ENCODE measurements at places on chromosomes 13 and 19.
A peak's percentile ranks its signal among the peaks of the same experiment; 100 is the strongest.

DNA sequence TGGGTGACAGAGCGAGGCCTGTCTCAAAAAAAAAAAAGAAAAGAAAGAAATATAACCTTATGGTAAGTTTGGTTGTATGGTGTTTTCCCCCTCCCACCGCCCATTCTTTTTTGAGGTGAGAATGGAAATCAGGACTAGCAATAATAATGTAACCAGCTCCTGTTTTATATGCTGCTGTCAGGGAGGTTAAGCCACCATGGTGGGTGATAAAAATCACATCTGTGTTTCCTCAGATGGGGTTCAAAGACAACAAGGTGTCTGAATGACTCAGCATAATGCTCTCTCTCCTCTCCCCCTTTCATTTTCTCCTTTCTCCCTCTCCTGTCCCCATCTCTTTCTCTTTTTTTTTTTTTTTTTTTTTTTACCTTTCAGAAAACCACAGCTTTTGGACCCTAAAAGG is 28.3 kb upstream of the GARRE1 start:
- DNase-seq, result peak; percentile 14

DNA sequence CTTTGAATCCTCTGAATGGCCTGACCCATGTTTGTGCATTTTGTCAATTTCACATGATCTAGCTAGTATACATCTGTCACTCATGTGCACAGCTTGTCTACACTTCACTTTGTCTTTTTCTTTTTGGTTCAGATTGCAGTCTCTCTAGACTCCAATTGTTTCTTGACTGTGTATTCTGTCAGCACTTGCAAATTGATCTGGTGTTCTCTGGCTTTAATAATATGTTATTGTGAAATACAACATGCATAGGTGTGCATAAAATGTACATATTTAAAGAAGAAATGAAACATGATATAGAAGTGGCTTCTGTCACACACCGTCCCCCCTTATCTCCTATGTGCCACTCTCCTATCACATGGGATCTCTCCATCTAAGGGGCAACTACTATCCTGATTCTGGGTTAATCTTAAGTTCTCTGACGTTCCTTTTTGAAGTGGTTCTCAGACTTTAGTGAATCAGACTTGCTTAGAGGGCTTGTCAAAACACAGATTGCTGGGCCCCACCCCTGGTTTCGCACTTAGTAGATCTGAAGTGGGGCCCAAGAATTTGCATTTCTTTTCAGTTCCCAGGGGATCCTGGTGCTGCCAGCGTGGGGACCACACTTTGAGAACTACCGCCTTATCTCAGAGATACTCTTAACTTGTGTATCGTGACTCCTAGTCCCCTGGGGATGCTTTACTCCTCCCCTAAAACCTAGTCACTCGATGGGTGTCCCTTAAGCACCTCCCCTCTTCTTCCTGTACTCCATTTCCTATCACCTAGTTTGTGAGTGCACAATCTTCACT is 5.8 kb downstream of the KRTDAP start:
- no peak for DNase-seq

GRCh38 chr13:43185226-43185625 is 161.8 kb downstream of the DNAJC15 start:
- no peak for DNase-seq

DNA sequence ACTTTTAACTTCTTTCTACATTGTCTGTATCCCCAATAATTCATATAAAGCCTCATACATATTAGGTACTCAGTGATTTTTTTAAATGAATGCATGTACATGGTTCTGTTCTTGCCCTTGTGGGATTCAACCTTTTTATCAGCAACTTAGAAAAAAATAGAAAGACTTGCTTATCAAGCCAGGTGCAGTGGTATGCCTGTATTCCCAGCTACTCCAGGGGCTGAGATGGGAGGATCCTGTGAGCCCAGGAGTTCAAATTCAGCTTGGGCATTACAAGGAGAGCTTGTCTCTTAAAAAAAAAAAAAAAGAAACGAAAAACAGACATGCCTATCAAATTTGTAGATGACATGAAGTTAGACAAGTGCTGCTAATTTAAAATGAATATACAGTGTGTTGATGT is 54.2 kb upstream of the MYCBP2 start:
- no peak for DNase-seq

- DNase-seq, result peak; percentile 89
Observed at GRCh38 chr19:49808711-49809159, 4.4 kb downstream of the FUZ start.

GRCh38 chr19:16714702-16715287 is 4.9 kb upstream of the NWD1 start:
- peak; percentile 32 for DNase-seq

DNA sequence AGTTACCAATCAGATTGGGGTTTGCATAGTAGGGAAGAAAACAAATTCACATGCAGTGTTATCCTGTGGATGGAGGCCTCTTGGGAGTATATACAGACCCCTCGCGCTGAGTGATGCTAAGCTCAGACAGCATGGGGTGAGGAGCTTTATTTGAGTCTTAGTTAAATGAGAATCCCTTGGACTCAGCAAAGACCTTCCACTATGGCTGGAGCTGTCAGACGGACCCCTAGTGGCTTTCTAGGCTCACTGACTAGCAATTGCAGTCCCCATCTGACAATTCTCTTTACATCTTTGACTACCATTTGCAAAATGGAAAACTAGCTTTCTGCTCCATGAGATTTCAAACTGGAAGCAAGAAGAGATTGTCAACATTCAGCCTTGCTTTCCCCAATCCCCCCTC is 90.4 kb downstream of the STOML3 start:
- no peak for DNase-seq

DNA sequence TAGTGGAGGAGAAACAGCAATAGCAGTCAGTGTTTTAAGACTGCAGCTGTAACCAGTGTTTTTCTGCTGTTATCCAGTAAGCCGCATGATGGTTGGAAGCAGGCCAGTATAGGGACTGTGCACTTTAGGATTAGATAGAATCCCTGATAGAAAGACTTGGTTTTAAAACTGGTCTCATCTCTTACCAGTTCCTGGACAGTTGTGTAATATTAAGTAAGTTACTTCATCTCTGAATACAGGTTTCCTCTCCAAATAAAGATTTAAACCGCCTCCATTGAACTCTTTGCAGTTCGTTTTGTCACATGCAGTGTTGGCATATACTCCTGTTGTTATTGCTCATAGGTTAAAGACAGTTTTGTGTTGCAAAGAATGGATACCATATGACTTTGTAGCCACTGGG is 25.6 kb downstream of the URI1 start:
- DNase-seq, result no peak

- DNase-seq, result no peak
Observed at GRCh38 chr19:30634131-30634830, 262.1 kb downstream of the ZNF536 start.

GRCh38 chr13:52399708-52400107 is 6.3 kb downstream of the THSD1 start:
- DNase-seq, result peak; percentile 6

GRCh38 chr19:688214-688613 is 7.0 kb downstream of the PRSS57 start:
- DNase-seq, result no peak

- no peak for DNase-seq
Observed at GRCh38 chr19:47762615-47763308, 15.7 kb upstream of the SELENOW start.

- no peak for DNase-seq
Observed at GRCh38 chr19:45473682-45474605, 6.1 kb downstream of the FOSB start.

DNA sequence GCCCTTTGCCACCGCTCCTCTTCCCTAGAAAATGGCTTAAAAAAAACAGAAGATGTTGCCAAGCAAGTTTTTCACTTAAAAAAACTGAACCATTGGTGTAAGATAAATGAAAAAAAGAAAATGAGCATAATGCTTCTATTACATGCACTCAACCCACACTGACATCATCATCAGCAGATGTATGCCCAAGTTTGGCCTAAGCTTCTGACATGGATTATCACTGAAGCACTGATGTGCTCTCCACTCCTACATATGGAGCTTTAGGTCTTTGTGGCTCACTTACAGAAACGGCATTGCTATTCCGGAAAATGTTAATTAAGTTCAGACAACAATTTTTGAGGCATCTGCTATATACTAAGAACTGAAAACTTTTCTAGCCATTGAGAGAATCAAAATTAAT is 8.0 kb downstream of the RXFP2 start:
- DNase-seq, result no peak

- no peak for DNase-seq
Observed at GRCh38 chr13:113849981-113850721, 13.7 kb downstream of the GAS6 start.

GRCh38 chr19:58317476-58318072 is 9.2 kb upstream of the ZSCAN22 start:
- no peak for DNase-seq

DNA sequence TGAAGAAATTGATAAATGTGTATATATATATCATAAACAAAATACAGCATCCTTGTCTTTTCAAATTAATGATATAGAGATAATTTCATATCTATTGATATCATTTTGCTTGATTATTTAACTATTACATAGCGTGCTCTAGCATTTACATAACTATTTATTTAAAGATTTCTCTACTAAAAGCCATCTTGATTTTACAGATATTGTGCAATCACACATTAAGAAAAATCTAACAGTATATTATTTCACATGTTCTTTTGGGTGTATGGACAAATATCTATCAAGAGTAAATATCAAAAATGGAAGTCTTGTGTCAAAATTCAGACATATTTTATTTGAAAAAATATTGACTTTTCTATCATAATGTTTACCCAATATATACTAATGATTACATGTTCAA is 966.8 kb downstream of the SLITRK5 start:
- DNase-seq, result no peak

- no peak for DNase-seq
Observed at GRCh38 chr13:97477844-97478243, 43.9 kb downstream of the RAP2A start.

- DNase-seq, result no peak
Observed at GRCh38 chr19:38204096-38204495, 19.9 kb downstream of the DPF1 start.

- peak; percentile 95 for DNase-seq
Observed at GRCh38 chr19:41883821-41884733, 1.1 kb downstream of the ARHGEF1 start.

- DNase-seq, result no peak
Observed at GRCh38 chr13:65149687-65150086, 2080.4 kb downstream of the PCDH9 start.

DNA sequence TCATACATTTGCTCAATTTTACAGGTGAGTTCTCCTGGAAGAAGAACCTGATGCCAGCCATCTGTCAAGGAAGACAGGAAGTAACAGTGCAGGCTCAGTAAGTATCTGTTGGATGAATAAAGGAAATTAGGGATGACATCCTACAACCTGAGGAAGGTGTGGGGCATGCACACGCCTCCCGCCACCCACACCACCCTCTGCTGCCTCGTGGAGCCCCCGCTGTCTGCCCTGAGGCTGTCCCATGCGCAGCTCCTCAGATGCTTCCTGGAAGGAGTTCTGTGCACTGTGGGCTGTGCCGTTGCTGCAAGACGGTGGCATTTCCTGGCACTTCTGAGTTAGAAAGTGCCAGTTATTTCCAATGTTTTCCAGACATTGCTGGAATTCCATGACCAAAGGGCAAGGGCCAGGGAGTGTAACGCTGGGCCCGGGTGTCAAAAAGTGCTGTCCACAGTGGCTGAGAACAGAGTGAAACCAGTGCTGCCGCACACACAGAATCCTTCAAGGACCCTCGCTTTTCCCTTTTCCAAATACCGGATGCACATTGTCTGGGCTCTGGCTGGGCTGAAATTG is 4.2 kb upstream of the TEX29 start:
- no peak for DNase-seq

- DNase-seq, result no peak
Observed at GRCh38 chr13:101116826-101117225, 299.5 kb downstream of the NALCN start.

DNA sequence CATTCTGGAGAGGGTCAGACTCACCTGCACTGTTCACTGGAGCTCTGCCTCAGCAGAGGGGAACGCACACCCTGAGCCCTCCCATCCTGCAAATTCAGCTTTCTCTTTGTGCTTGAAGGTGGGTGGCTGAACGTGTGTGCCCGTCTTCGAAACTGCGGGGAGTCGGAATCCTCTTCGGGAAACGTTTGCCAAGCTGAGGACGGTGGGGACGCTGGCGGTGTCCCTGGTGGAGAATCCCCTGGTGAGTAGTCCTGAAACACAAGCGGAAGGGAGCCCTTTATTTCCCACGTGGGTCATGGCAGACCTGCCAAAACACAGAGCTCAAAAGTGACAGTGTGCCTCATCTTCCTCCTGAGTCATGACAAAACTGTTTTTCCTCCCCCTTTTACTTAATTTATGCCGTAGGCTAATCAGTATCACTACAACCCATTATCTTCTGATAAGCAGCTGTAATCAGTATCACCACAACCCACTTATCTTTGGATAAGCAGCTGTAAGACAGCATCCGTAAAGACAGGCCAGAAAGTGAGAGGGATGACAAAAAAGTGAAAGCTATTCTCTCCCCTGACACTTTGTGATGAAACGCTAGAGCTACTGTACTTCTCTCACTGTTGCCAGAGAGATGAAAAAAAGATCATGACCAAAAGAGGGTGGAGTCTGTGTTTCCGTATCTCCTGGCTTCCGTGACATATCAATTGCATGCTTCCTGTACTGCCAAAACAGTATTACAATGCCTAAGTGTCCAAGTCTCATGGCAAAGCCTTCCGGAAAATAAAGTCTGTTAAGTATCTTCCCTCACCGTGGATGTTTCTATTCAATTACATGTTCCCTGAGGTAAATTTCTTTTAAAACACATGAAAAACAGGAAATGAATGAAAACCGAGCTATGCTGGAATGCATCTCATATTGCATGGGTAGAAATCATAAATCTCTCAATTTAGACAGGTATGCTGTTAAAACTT is 155.5 kb downstream of the TBC1D4 start:
- DNase-seq, result peak; percentile 66

GRCh38 chr19:53878776-53879139 is 3.2 kb upstream of the PRKCG start:
- DNase-seq, result no peak

- no peak for DNase-seq
Observed at GRCh38 chr13:105370011-105370650, 1165.3 kb downstream of the EFNB2 start.

- peak; percentile 38 for DNase-seq
Observed at GRCh38 chr19:2289714-2290435, 7.9 kb upstream of the PEAK3 start.

GRCh38 chr13:59890054-59890453 is 273.7 kb downstream of the DIAPH3 start:
- DNase-seq, result no peak

GRCh38 chr13:79995334-79995733 is 345.6 kb downstream of the SPRY2 start:
- DNase-seq, result no peak

GRCh38 chr13:45446181-45446580 is 18.6 kb upstream of the COG3 start:
- DNase-seq, result no peak

- DNase-seq, result no peak
Observed at GRCh38 chr19:19530423-19530804, 1.7 kb downstream of the YJEFN3 start.

- DNase-seq, result no peak
Observed at GRCh38 chr19:34300380-34300779, 46.0 kb downstream of the GARRE1 start.

- no peak for DNase-seq
Observed at GRCh38 chr19:44574186-44574950, 39.0 kb upstream of the IGSF23 start.

- no peak for DNase-seq
Observed at GRCh38 chr13:39578821-39579291, 24.1 kb downstream of the LHFPL6 start.
